ENCODE measurements at places on chromosomes 3 and 15.

DNA sequence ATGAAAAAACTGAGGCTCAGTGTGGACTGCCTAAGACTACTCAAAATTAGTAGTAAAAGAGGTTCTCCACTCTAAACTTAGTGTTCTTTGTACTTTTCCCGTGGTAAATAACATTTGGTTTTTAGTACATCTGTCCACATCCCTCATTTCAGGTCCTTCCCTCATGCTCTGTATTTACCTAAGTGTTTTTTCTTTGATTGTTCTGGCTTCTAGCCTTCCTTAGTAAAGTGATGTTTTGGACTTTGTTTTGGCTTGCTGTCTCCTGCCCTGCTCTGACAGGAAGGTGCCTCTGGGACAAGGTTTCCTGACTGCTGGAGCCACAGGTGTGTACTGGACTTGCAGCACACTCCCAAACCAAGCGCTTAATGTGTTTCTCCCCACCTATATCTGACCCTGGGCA, 29.9 kb upstream of the ALDH1A2 start:
- DNase-seq = no peak

DNA sequence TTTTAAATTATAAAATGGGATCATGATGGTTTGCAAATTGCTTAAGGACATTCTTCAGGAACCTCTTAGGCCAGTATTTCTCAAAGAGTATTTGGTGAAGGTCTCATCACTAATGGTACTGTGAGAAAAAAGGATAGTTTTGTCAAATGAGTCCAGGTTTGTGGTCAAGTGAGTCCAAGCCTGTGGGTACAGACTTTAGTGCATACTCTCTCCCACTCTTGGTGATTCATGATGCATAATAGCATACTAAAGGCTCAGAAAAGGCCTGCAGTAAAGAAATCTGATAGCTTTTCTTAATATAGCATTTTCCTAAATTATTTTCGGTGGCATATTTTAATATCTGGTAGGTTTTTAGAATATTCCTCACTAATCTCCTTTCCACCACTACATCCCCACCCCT, 20.0 kb downstream of the BOC start:
- no peak for DNase-seq

DNA sequence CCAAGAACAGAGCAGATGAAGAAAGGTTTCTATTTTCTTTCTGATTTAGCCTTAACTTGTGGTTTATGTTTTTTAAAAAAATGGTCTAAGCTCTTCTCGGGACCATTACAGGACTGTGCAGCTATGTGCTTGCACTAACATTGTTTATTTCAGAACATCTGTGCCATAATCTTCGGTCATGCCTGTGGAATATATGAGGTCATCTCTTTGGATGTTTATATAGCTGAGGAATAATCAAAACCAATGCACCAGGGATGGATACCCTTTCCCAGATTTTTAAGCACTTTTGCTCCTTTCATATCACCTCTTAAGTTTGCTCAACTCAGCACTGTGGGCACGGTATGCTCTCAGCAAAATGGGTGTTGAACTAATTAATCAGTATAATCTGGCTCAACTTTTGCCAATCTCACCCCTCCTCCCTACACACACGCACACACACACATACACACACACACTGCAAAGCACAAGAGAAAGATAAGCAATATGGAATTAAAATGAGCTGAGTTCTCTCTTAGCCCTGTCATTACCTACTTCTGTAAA, 268.5 kb upstream of the TMC3 start:
- DNase-seq = no peak

DNA sequence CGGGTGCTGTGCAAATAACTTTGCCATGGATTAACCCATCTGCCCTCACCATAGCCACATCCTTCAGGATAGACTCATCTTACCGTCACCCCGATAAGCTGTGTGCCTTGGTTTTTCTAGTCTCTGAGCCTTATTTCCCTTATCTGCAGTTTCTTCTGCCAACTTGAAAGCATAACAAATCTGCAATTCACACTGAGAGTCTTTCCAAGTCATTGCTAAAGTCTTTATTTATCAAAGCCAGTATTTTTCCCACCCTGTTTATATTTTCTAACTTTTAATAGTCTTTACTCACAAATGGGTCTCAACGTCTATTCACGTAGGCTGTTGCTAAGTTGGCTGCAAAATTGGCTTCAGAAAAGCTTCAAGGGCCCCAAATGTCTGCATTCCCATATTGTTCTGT, 61.6 kb upstream of the SUCLG2 start:
- no peak for DNase-seq

- DNase-seq = no peak
Observed at GRCh38 chr3:63047068-63047467, 171.9 kb upstream of the CADPS start.
